ENCODE measurements at places on chromosomes 7 and 10.
A peak's percentile ranks its signal among the peaks of the same experiment; 100 is the strongest.

DNA sequence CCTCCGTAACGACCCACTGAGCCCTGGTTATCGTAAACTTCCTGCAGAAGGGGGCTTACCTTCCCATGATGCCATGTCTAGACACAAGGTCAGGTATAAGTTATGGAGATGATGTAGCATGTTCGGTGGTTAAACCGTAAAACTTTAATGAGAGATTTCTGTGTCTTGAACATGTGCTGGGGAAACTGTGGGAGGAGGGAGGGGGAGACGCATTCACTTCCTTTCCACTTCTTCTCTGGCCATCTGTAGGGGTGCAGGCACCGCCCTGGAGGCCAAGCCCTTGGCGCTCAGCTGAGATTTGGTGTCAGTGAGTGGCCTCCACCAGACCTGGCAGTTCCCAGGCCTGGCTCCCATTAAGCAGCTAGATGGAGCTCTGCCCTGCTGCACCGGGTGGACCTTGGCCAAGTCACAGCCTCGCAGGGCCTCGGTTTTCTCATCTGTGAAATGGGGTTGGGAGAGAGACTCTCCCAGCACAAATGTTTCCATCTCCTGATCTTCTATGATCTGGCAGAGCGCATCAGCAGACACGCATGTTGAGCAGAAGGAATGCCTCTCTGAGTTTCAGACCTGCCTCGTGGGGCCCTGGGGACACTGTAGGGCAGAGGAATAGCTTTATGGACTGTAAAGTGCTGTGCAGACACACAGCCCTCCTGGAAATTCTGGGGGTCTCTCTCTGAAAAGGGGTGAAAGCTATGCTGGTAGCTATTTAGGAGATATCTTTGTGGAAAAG, 106.0 kb downstream of the COL26A1 start:
- DNase-seq: no peak

- no peak for DNase-seq
Measured at GRCh38 chr10:108849186-108849585, 1074.1 kb downstream of the XPNPEP1 start.

GRCh38 chr10:45000138-45000751, 478 bp upstream of the ZNF22 start:
- no peak for DNase-seq

DNA sequence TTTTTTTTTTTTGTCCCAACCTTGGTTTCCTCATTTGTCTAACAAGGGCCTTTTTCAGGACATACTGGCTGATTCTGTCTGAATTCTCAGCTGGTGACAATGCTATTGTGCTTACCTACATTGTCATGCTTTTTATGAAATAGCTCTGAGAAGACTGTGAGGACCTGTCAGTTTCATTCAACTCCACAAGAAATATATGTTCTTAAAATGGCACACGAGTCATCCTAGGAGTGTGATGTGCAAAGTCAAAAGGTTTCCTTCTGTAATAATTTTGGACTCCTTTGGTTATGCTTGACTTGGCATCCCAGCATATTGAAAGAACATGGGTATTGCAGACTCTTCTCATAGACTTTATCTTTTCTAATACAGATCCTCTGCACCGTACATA, 316.0 kb downstream of the GFRA1 start:
- no peak for DNase-seq

- no peak for DNase-seq
Measured at GRCh38 chr10:17229016-17229716, 1.1 kb downstream of the VIM start.

DNA sequence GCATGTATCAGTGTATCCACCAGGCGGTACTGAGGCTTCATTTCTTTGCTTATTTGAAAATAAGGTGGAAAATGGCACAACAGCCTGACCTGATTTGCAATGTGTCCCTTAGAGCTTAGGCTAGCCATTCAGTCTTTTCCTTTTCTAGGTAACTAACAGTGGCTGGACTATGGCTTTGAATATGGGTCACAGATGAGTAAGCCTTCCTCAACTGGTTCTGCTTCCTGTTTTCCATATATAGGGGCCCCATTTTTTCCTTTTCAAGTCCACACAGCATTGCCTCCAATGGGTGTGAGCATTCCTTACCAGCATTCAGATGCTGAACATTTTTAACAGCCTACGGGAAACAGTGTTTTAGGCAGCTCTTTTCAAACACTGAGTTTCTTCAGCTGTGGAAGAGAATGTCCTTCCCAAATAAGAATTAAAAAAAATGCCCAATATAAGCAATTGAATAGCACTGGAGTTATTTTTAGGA, 3.9 kb upstream of the ITGB1 start:
- no peak for DNase-seq

DNA sequence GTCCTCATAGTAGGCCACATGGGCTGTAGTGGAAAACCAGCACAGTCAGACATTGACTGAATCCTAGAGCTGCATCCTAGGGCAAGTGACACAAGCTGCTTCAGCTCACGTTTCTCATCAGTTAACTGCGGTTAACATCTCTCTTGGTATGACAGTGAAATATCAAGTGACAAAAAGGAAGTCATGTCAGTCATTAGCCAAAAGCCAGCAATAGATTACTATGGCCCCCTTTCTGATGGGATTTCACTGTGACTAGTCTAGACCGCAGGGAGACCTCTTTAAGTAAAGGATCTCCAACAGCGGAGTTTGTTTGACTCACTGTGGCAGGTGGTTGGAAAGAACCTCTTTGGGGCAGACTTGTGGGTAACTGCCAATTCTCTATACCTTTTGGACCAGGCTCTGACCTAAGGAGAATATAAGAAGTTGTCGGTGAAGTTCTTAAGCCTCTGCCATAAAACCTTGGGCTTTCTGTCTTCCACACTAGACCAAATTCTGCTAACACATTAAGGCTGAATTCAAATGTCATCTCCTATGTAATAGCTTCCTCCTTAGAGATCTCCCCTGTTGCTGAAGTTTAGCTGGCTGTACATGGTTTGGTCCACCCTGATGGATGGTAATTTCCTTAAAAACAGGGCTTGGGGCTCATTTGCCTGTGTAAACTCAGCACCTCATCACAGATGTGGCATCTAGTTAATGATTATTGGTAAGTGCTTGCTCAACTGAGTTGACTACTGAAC, 115.3 kb downstream of the SGMS1 start:
- DNase-seq: no peak

- no peak for DNase-seq
Measured at GRCh38 chr10:24269476-24269875, 60.5 kb downstream of the KIAA1217 start.

GRCh38 chr7:105352901-105353668, 35.6 kb downstream of the SRPK2 start:
- DNase-seq: no peak

- no peak for DNase-seq
Measured at GRCh38 chr7:139695588-139695987, 82.2 kb downstream of the HIPK2 start.

DNA sequence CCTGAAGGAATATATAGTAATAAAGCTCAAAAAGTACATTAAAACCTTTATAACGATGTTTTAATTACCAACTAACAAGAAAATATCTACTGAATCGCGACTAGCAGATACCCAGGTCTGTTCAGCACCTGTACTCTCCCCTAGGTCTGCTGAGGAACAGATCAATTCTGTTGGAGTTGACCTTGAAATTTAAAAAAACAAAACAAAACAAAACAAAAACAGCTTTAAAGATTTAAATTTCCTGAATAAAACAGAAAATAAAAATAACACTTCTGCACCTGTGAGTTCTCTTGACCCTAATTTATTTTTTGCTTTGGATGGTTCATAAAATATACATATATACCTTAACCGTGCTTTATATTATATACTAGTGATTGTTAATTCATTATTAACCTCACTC, 24.6 kb downstream of the DIP2C start:
- DNase-seq: no peak

DNA sequence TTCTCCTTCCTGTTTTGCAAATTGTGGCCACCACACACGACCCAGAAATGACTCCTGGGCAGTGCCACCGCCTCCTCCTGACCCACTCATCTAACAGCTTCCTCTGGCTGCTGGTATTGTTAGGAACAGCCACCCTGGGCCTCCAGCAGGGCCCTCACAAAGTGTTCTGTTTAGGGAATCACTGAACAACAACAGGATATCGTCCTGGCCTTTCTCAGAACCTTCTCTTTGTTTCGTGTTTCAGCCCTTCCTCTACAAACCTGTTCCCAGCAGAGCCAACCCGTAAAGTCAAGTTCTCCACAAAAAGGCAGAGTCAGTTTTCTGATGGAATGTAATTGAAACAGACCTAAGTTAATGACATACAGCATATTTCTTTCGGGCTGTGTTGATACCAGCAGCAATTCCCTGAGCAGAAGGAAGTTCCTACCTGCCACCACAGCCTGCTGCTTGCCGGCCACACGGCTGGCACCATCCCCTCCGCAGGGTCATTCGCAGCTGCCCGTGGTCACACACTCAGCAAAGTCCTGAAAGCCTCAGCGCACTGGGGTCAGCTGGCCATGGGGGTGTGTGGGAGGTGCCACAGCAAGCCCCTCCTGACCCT, 91.7 kb upstream of the PITRM1 start:
- DNase-seq: no peak

- no peak for DNase-seq
Measured at GRCh38 chr7:19958309-19958896, 185.0 kb upstream of the TMEM196 start.

- DNase-seq: no peak
Measured at GRCh38 chr10:28945959-28946358, 268.6 kb downstream of the BAMBI start.

GRCh38 chr10:77555591-77556212, 81.9 kb downstream of the KCNMA1 start:
- DNase-seq: no peak

- no peak for DNase-seq
Measured at GRCh38 chr7:107291434-107291833, 122.6 kb downstream of the HBP1 start.

DNA sequence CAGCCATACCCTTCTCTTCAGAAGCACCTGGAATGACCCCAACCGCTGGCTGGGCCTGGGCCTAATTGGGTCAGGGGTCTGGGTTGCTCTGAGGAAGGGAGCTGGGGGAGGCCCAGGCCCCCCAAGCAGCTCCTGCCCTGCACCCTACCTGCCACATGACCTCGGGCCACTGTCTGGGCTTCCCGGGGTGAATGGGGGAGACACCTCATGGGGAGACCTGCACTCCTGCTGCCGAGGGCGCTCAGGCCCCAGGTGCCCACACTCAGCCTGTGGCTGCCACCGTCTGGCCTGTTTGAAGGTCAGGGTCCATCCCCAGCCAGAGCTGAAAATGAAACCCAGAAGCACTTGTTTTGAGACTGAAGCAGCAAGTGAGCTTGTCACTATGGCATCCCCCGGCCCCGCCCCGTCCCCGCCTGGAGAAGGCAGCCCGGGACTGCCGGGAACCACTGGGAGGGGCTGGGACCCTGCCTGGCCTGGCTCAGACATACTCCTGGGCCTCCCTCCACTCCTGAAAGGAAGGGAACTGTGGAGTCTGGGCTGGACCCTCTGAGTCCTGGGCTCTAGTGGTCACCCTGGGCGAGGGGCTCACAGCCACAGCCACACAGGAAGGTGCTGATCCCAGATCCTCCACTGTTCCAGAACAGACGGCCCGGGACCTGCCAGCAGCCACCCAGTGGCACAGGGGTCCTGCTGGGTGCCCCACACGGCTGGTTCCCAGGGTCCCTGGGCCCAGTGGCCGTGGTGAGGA, 7.4 kb upstream of the MICALL2 start:
- DNase-seq: peak; percentile 21

GRCh38 chr10:7287377-7287776, 123.5 kb downstream of the SFMBT2 start:
- no peak for DNase-seq

DNA sequence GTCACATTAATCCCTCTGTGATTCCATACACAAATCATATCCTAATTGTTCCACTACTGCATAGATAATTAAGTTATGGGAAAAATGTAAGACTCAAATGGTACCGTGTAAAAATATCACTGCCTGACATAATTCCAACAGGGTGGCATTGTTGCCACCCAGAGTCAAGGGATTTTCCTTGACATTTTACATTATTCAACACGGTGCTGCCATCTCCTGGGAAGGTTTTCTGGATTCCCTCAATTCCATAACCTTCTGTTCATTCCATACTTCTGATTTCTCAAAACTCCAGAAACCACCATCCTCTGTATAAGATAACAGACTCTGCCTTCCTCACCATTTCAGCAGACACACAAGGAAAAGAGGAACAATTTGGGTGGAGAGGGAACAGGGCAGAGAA, 495.9 kb downstream of the XPNPEP1 start:
- no peak for DNase-seq

DNA sequence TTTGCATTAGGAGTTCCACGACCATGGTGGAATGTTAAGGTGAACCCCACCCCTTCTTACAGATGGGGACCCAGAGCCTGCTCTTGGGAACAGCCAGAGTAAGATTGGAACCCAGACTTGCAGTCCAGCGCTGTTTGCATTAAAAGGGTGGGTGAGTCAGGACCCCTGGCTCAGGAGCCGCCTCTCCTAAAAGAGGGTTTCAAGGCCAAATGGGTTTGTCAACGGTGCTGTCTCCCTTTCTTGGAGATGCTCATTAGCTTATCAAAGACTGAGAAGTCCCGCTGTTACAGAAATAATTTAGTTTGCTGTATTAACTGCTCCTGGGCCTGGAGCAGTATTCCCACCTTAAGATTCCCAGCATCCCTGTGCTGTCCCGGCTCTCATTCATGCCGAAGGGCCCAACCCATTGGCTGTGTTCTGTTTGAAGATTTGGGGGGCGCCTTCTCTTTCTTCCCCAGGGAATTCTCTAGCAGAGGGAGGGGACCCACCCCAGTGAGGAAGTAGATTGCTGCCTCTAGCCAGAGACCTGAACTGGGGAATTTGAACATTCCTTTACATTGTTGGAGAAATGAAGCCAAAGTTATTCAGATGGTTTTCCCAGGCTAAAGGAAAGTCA, 1.8 kb downstream of the MARVELD1 start:
- DNase-seq: no peak

DNA sequence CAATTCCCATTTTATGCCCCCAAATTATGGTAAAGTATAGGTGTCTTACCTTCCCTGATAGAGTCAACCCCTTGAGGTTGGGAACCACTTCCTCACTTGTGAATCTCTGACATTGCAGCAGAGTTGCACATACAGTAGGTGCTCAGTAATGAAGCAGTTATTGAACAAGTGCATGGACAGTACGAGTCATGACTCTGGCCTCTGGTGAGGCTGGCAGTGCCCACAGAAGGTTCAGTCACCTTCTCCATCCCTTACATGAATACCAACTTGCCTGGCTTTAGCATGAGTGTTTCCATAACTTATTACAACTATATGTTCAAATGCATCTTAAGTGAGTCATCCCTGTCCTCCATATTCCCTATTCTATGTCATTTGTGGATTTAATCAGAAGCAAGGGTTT, 340.0 kb downstream of the ELMO1 start:
- DNase-seq: no peak

- no peak for DNase-seq
Measured at GRCh38 chr7:132142006-132142405, 434.3 kb downstream of the PLXNA4 start.

DNA sequence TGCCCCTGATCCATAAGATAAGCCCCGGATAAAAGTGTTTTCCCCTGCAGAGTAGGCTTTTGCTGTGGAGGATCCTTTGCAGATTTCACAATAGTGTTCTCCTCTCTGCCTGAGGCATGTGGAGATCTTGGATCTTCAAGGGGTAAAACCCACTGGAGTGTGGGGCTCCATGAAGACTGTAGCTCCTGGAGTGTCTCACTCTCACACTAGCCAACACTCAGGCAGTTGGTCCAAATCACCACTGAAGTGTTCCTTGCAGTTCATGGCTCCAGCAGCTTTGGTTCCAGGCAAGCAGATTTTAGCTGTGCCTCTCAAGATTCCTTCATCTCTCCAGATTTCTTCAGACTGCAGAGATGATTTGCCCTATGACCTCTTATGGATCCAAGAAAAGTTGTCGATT, 665.3 kb downstream of the TNS3 start:
- DNase-seq: no peak
